Hindlimb muscle (tissue), 1 donor: ENCODE measurements at places on chromosomes 3 and 15. TPM values are rescaled to one million over a fixed set of nuclear protein-coding genes. Genes with fewer than 3 reads are reported as not detected.

EXD1 gene
- polyA plus RNA-seq, result 0.12 TPM

ZKSCAN7 gene
- 7.3 TPM for polyA plus RNA-seq

C3orf70 gene
- polyA plus RNA-seq, result 3.5 TPM

CNTN3 gene
- polyA plus RNA-seq, result 7.2 TPM

DNA sequence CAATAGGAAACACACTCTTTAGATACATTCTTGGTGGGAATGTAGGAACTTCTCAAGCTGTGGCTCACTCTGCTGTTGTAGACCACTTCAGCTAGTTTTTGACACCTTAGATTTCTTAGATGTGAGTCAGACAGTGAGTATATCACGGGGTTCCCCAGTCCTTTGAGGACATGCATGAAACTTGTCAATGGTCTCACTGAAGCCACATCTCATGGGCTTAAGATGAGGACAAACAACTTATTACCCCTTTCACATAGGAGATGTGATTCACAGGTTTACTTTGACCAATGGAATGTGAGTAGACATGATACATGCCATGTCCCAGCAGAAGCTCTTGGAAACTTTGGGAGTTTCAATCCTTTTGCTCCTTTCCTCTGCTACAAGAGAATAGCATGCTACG, 325.5 kb downstream of the CHST2 start:
- no peak for DNase-seq

GRCh38 chr15:90863987-90864386, 4.4 kb upstream of the FURIN start:
- DNase-seq, result no peak

- no peak for DNase-seq
Observed at GRCh38 chr15:75649045-75649761, 1.5 kb downstream of the SNX33 start.

DNA sequence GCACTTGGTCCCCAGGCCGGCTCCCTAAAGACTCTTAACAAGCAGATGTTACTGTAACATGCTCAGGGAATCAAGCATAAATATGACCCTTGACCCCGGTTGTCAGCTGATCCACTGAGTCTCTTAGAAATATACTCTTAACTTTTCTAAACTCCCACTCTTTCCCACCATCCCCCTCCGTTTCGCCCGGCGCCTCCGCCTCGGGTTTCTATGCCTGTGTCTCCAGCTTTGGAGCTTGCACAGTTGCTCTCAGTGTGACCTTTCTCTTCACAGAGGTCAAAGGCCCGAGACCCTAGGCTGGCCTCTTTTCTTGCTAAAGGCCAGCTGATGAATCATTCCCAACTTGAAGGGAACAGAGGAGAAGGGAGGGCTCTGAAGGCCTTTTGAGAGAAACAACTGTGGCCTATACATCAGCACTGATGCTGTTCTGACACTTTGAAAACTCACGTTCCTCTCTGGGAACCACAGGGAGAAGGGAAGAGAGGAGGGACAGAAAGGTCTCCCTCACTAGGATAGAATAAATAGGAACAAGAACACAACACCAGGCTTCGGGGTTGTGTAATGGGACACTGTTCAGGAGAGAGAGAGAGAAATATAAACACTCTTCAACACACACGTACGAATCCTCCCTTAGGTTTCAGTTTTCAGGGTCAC, 484.5 kb upstream of the NR2F2 start:
- DNase-seq, result no peak

DNA sequence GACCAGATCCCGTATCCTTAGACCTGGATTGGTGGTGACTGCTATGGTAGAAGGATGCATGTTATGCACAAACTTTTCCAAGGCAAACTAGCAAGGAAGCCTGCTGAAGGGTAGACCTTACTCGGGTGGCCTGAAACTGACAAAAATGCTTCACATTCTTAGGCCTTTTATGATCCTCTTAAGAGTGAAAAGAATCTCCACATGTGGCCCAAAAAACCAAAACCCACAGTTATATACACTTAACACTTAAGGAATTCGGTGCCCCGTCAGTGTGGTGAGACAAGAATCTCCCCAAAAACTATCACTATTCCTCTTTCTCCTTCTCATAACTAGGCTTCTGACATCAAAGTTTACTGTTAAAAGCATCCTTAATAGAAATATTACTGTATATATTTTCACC, 130.1 kb upstream of the SOX2 start:
- no peak for DNase-seq

DNA sequence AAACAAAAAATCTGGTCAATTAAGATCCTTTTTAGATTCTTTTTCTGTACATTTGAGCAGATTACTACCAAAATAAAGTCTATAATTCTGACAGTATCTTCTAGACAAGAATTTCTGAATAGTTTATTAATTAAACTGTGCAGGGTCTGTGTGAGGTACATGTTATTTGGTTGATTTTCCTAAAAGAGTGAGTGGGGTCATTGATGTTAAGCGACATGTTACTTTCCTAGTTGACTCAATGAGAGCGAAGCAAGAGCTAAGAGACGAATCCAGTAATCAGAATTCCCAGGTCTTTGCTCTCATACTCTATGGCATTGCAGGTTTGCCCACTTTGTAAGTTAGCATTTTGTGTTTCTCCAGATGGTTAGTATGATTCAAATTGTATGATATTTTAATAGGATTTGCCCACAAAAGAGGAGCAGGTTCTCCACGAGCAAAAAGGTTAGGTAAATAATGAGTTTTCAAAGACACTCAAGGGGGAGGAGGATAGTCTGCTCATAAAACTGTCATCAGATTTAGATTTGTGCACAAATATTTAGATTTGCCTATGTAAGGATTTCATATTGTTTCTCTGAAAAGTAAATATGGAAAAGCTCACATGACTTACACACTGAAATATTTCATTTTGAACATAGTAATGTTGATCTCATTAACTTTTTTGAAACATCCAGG, 217.2 kb upstream of the CGNL1 start:
- DNase-seq, result no peak

DNA sequence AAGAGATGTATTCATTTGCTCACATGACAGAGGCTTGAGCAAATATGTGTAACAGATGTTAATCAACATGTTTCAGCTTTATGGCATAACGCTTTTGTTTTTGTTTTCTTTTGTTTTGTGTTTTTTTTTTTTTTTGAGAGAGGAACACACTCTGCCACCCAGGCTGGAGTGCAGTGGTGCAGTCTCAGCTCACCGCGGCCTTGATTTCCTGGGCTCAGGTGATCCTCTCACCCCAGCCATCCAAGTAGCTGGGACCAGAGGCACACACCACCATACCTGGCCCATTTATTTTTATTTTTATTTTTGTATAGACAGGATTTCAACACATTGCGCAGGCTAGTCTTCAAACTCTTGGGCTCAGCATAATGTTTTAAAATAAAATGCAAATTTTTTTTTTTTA, 1504.4 kb upstream of the CADM2 start:
- no peak for DNase-seq

DNA sequence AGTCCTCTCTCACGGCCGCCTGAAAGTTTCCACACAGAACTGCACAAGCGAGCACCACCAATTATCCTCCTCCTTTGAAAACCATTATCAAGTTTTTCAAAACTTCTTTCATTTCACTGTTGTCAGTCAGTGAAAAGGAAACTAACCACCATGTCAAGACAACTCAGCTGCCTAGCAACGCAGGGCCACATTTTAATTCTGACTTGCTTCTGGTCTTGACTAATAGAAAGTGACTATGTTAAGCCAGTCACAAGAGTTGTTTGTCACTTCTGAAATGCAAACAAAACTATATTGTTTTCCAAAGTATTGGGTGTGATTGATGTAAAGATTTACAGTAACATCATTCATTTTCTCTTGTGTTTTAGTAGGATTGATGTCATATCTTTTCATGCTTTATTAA, 612.8 kb upstream of the AGTR1 start:
- no peak for DNase-seq

- DNase-seq, result no peak
Observed at GRCh38 chr3:17302774-17303173, 418.0 kb downstream of the PLCL2 start.

- DNase-seq, result no peak
Observed at GRCh38 chr3:197434830-197435229, 120.9 kb downstream of the BDH1 start.

- peak; percentile 26 for DNase-seq
Observed at GRCh38 chr3:143120716-143121240, 1.2 kb downstream of the CHST2 start.

- no peak for DNase-seq
Observed at GRCh38 chr15:94231723-94232468, 535 bp downstream of the MCTP2 start.

GRCh38 chr3:181402347-181402746, 309.4 kb upstream of the SOX2 start:
- DNase-seq, result no peak

DNA sequence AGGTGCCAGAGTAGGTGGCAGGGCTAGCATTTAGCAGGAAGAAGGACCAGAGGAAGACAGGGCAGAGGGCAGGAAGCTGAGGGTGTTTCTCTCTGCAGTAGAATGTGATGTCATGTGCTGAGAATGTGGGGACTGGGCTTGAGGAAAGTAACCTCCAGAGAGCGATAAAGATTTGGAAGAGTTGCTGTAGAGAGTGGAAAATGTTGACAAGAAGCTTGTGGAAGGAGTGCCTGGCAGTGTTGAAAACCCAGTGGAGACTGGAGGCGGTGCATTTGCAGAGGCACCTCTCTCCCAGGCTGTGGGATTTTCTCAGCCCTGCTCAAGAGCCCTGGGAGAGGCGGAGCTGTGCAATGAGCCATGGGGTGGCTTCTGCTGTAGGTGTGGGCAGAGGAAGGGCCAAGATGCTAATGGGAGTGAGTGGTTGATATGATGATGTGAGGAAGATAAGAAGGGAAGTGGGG, 54.8 kb downstream of the MESD start:
- peak; percentile 54 for DNase-seq

DNA sequence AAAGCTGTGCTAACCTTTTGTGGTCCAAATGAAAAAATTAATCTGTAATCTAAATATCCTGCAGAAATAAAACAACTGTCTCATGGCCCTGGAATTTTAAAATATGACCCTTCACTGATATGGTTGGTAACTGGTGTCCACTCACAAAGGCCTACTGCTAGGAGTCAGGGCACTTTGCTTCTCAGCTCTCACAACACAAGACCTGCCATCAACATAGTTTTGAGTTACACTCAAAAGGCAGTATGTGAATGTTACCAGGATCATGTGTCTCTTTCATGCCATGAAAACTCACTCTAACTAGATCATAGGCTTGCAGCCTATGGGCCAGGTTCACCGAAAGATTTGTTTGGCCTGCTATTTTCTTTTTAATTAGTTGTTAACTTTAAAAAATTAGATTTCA, 10.0 kb upstream of the MLF1 start:
- no peak for DNase-seq
